ENCODE measurements at places on chromosomes 7 and 10.
A peak's percentile ranks its signal among the peaks of the same experiment; 100 is the strongest.

DNA sequence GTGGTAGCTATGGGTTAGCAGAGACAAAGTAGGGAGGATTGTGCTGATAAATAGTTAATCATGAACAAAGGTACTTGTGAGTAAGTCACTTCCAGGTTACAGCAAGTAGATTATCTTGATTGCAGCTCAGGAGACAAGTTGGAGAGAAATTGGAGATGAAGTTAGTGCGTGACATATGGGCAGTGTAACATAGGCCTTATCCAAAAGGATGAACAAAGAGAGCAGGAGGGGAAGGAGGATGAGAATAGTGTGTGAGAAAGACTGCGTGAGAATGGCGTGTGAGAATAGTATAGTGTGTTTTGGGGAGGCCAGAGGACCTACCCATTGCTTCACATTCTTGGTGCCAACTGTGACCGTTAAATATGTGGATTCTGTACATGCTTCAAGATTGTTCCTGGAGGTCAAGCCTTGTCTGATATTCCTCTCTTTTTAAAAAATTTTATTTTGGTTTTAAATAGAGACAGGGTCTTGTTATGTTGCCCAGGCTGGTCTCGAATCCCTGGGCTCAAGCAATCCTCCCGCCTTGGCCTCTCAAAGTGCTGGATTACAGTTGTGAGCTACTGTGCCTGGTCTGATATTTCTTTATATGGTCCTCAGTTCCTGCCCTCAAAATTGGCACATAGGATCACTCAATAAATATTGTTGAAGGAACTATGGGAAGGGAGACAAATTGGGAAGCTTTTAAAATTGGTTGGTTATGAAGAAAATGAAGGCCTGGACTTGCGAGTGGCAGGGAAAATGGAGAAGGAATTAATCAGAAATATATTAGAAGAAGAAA lies 3.2 kb downstream of the VCL start:
- H3K4me3 ChIP-seq = peak overlapping the region; percentile 89
- DNase-seq = no peak
- no peaks in the 10 kb centered on the region for H3K27me3 ChIP-seq
- no peak overlapping the region for H3K27ac ChIP-seq

DNA sequence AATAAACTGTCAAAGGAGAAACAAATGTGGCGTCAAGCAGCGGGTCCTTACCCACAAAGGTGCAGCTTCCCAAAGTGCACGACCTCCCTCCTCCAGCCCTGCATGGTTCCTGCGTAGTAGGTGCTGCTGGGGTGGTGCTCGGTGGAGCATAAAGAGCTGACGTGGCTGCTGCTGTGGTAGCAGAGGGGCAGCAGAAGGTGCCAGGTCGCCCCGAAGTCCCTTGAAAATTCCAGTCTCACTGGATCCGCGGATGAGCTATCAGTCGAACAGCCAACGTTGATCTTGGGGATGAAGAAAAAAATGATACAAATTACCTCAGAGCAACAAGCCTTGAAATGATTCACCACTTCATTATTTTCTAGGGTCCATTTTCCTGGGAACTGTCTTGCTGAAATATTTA lies 105.0 kb upstream of the SLC26A5 start:
- no peak overlapping the region for H3K27ac ChIP-seq
- no peaks in the 10 kb centered on the region for H3K4me1 ChIP-seq
- no peaks in the 10 kb centered on the region for H3K27me3 ChIP-seq
- DNase-seq = no peak
- no peaks in the 10 kb centered on the region for H3K36me3 ChIP-seq

- no peaks in the 10 kb centered on the region for H3K4me1 ChIP-seq
- no peaks in the 10 kb centered on the region for H3K27me3 ChIP-seq
- H3K27ac ChIP-seq = no peak overlapping the region
- no peak for DNase-seq
- H3K4me3 ChIP-seq = no peak overlapping the region
Observed at GRCh38 chr7:85215098-85215497, 28.2 kb upstream of the SEMA3D start.

DNA sequence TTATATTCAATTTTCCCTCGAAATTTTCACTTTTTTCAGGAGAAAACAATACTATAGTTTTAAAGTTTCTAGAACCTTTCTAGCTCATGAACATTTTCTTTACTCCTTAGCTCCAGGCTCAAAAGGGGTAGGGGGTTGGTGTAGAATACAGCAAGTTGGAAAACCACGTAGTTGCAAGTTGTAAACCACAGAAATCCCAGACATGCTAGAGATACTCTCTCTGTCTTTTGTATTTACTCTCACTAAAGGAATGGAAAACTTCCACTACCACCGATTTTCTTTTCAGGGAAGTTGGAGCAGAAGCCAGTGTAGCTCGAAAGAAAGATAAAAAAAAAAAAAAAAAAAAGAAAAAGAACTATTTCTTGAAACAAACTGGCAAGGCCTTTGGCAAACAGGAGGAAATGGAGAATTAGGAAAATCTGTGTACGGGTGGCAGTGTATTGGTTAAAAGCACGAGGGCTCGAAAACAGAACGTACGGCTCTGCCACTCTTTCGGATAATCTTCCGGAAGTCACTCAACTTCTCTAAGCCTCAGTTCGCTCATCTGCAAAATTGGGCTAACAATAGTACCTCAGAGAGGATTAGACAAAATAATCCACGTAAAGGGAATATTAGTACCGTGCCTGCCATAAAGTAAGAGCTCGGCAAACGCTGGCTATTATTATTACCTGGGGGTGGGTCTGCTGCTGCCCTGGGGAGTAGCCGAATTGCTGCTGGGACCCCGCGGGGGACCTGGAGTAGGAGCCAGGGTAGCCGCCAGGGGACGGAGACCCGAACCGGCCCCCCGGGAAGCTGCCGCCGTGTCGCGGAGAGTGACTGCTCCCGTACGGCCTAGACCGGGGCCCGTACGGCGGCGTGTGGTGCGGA lies 628 bp downstream of the MPLKIP start:
- H3K4me3 ChIP-seq = peak overlapping the region; percentile 90
- peak; percentile 56 for DNase-seq
- H3K4me1 ChIP-seq = peaks cover 2% of the 10 kb centered on the region
- H3K36me3 ChIP-seq = no peaks in the 10 kb centered on the region
- no peaks in the 10 kb centered on the region for H3K27me3 ChIP-seq

DNA sequence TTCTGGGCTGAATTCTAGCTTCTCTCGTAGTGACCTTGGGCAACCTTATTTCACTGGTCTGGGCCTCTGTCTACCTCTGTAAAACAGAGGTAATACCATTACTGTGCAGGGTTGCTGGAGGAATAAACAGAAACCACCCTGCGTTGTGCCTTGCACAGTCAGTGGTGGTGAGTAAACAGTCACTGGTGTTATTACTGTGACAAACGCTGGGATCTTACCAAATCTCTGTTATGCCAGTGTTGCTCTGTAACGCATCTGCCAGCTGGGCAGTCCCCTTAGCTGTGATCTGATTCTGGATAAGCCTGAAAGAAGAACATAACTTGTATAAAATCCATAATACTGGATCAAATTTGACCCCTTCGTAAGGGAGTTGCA lies 49.4 kb downstream of the NOD1 start:
- peaks cover 2% of the 10 kb centered on the region for H3K36me3 ChIP-seq
- no peak for DNase-seq
- H3K27ac ChIP-seq = no peak overlapping the region
- no peaks in the 10 kb centered on the region for H3K27me3 ChIP-seq

GRCh38 chr7:77202481-77202976 lies 2.9 kb upstream of the FGL2 start:
- no peak overlapping the region for H3K4me3 ChIP-seq
- DNase-seq = no peak
- no peaks in the 10 kb centered on the region for H3K4me1 ChIP-seq
- no peaks in the 10 kb centered on the region for H3K27me3 ChIP-seq

DNA sequence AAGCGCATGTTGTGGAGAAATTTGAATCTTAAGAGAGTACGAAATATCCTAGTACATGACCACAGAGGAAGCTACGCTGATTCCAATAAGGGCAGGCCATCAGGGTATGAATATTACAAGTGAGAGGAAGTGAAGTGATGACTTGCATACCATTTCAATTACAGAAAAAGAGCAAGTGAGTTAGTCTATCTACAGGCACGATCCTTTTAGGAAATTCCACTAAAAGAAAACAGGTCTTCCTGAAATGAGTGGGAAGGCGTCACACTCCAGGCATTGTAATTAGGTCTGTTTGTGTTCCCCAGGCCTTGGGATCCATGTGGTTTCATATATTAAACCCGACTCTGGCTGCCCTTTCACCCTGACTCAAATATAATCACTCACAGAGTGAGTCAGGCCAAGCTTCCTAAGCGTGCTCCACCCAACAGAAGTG lies 152.5 kb downstream of the SEMA3A start:
- H3K4me1 ChIP-seq = peaks cover 5% of the 10 kb centered on the region
- H3K36me3 ChIP-seq = no peaks in the 10 kb centered on the region
- H3K27ac ChIP-seq = peak overlapping the region; percentile 49
- H3K27me3 ChIP-seq = no peaks in the 10 kb centered on the region
- no peak overlapping the region for H3K4me3 ChIP-seq

GRCh38 chr10:29691564-29692072 lies 56.8 kb upstream of the SVIL start:
- H3K4me3 ChIP-seq = no peak overlapping the region
- H3K27me3 ChIP-seq = no peaks in the 10 kb centered on the region
- DNase-seq = peak; percentile 94
- H3K4me1 ChIP-seq = peaks cover 7% of the 10 kb centered on the region
- H3K36me3 ChIP-seq = no peaks in the 10 kb centered on the region
- H3K27ac ChIP-seq = peak overlapping the region; percentile 6

DNA sequence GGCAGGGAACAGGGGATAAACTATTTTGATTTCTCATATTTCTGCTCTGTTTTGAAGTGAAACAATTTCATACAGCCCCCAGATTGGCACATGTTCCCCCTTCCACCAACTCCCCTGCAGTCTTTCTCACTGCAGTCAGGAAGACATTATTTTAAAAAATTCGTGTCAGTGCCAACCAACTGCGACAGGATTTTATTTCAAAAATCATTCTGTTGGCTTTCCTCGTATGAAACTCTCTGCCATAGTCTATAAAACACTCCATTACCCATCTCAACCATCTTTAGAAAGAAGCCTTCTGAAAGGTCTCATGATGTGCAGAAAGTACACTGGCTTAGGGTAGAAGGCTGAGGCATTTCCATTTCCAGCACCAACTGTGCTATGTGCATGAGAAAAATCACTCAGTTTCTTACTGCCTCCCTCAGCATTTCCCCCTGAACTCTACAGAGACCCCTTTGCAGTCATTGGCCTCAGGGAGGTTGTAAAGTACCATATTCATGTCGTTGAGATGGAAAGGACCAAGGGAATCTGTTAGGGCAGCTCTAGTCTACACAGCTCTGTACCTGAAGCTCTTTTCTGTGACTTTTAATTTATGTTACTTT lies 46.9 kb downstream of the STEAP1B start:
- H3K27me3 ChIP-seq = no peaks in the 10 kb centered on the region
- no peak for DNase-seq
- H3K4me3 ChIP-seq = no peak overlapping the region
- H3K4me1 ChIP-seq = no peaks in the 10 kb centered on the region
- H3K27ac ChIP-seq = no peak overlapping the region

DNA sequence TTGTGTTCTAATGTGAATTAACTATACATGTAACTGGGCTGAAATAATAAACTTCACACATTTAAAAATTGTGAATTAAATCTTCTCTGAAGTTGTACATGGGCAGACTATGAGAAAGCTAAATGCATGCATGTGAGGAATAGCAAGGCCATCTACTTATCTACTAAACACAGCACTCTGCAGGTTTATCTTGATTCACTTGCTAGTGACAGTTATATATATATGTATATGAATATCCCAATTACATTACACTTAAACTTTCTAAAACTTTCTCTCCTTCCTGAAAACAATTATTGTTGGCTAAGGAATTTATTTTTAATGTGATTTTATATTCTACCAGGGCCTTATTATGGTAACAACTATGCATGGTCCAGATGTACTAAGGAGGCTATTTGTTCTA lies 5.1 kb upstream of the SP4 start:
- H3K27me3 ChIP-seq = no peaks in the 10 kb centered on the region
- H3K27ac ChIP-seq = no peak overlapping the region
- DNase-seq = no peak
- no peaks in the 10 kb centered on the region for H3K36me3 ChIP-seq

- no peaks in the 10 kb centered on the region for H3K27me3 ChIP-seq
- DNase-seq = no peak
- H3K27ac ChIP-seq = no peak overlapping the region
Observed at GRCh38 chr7:2280424-2280823, 33.8 kb downstream of the SNX8 start.

GRCh38 chr7:138063400-138063799 lies 12.9 kb upstream of the AKR1D1 start:
- no peak overlapping the region for H3K27ac ChIP-seq
- DNase-seq = no peak
- no peaks in the 10 kb centered on the region for H3K36me3 ChIP-seq
- H3K4me3 ChIP-seq = no peak overlapping the region
- no peaks in the 10 kb centered on the region for H3K4me1 ChIP-seq

GRCh38 chr10:110684800-110685446 lies 40.8 kb downstream of the RBM20 start:
- no peak overlapping the region for H3K4me3 ChIP-seq
- H3K27ac ChIP-seq = no peak overlapping the region
- no peaks in the 10 kb centered on the region for H3K36me3 ChIP-seq

DNA sequence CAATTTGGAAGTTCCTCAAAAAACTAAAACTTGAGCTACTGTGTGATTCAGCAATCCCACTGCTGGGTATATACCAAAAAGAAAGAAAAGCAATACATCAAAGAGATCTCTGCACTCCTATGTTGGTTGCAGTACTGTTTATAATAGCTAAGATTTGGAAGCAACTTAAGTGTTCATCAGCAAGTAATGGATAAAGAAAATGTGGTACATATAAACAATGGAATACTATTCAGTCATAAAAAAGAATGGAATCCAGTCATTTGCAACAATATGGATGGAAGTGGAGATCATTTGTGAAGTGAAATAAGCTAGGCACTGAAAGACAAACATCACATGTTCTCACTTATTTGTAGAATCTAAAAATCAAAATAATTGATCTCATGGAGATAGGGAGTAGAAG lies 16.5 kb upstream of the IMMP2L start:
- H3K27ac ChIP-seq = no peak overlapping the region
- no peaks in the 10 kb centered on the region for H3K4me1 ChIP-seq
- no peak for DNase-seq
- no peaks in the 10 kb centered on the region for H3K27me3 ChIP-seq

DNA sequence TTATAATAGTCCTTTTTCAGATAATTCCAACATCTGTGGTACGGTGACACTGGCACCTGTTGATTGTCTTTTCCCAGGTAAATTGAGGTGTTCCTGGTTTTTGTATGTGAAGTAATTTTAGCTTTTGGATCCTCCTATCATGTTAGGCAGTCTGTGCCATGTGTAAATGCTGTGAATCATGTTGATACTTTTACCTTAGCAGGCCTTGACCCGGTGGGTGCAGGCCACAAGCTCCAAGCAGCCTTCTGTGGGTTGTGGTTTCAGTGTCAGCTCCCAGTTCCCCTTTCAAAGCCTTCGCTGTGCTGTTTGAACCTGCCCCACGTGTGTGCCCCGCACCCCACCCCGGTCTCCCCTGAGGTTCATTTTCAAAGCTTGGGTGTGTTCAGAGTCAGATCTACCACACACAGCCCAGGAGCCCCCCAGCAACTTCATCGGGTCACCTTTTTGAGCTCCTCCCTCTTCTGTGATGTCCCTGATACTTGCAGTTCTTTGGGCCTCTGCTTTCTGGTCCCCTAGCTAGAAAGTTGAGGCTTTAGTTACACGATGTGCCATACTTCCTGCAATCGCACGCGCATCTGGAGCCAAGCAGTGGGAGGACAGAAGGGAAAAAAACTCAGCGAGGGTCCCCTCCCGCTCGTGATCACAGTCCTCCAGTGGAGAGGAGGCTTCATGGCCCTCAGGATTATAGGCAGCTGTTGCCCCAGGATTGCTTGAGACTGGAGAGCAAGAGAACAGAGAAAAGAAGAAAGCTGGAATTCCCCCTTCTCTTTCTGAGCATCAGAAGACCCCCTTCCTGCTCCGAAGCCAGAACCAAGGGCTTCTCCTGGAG lies 8.7 kb upstream of the BHLHA15 start:
- no peaks in the 10 kb centered on the region for H3K4me1 ChIP-seq
- DNase-seq = no peak
- no peaks in the 10 kb centered on the region for H3K27me3 ChIP-seq
- no peak overlapping the region for H3K4me3 ChIP-seq
- peaks cover 1% of the 10 kb centered on the region for H3K36me3 ChIP-seq

Measured in fibroblast of lung (primary cell).